ENCODE measurements at places on chromosomes 4 and X.
A peak's percentile ranks its signal among the peaks of the same experiment; 100 is the strongest.

DNA sequence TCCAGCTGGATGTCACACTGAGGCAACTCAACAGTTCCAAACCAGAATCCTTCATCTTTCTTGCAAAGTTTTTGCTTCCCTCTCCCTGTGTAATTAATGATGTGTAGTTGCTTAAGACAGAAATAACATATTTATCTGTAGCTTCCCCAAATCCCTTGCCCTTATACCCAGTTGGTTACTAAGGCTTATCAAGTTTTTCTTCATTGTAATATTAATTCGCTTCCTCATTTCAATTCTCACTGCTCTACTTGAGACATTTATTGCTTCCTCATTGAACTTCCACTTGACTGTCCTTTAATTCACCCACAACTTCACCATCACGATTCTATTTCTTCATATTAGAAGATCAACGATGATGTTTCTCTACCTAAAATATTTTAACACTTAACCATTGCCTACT, 386.6 kb upstream of the CPEB2 start:
- DNase-seq: no peak

DNA sequence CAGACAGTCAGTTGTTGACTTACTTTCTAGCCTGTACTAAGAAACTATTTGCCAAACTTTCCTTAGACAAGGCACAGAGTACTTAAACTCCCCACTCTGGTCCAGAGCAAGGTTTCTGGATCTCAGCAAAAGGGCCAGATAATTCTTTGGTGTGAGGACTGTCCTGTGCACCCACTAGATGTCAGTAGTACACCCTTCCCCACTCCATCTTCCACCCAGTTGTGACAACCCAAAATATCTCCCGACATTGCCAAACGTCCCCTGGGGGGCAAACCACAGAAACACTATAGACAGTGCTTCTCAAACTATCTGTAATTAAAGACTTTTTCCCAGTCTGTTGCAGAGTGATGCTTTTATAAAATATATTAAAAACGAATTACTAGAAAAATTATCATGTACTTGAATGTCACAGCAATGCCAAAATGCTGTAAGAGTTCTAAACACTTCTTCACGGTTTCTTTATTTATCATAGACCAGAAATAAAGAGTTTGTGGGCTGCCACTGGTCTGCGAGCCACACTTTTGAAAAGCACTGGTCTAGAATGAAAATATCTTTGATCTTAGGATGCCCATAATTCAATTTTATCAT, 203.5 kb downstream of the PRDM5 start:
- DNase-seq: peak; percentile 21

GRCh38 chrX:70007946-70008345, 41.8 kb downstream of the AWAT2 start:
- DNase-seq: no peak

GRCh38 chr4:9691238-9692065, 90.0 kb upstream of the DRD5 start:
- DNase-seq: peak; percentile 96

DNA sequence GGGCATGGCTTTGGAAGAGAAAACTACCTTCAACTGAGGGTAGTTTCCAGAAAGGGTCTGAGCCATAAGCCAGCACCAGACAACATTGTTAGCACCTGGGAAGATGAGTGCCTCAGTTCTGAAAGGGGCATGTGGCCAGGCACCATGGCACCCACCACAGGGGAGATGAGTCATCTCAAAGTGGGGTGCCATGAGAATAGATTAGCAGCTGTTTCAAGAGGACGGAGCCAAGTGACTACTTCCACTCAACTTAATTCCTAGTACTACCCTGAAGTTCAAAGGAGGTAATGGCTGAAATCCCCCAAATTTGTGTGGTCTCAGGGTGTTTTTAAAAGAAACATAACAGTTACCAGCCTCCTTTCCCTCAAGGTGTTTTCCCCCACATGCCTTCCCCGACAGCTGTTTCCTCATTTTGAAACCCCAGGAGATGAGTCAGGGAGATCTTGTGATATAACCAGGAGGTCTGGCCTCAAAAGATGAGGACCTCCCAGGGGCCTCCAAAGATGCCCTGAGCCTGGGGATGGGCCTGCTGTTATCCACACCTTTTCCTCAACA, 27.8 kb upstream of the FTHL17 start:
- no peak for DNase-seq

DNA sequence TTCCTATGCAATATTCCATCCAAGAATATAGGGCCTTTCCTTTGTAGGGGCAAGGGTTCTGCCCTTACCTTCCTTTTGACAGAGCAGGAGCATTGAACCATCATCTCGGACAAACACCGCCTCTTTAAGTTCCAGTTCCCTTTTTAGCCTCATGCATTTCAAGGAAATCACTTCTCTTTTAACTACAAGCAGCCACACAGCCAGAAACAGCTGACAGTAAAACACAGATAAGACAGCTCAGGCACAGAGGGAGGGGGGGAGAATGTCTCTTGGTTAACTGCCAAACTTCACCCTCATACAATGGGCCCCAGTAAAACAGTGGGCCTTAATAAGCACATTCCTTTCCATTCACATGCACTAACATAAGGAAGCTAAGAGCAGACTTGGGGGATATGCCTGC, 648.3 kb downstream of the GABRG1 start:
- no peak for DNase-seq

DNA sequence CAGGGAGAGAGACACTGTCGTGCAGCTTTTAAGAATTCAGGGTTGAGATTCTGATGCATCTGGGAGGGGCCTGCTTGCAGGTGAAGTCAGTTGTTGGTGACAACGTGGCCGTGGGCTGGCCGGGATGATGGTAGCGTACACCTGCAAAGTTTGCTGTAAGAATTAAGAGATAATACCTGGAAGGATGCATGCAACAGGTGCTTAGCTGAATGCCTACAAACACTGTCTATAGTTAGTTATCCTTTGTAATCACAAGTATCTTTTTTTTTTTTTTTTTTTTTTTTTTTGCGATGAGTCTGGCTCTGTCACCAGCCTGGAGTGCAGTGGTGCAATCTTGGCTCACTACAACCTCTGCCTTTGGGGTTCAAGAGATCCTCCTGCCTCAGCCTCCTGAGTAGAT, 259.6 kb downstream of the ASMT start:
- no peak for DNase-seq

DNA sequence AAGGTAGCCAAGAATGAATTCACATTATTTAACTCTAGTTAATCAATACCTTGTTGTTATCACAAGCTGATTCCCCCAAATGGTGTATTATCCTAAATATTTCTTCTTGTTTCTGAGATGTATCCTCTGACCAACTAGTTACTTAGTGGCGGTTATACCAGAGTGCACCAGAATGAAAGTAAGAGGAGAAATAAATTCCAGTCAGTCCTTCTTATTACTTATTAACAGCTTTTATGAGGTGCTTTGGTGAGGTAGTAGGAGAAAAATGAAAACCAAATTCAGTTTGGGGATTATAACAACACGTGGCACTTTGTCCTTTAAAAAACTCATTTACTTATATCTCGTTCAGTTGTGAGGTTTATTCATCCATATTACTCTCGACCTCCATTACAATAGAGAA, 101.9 kb downstream of the AMMECR1 start:
- no peak for DNase-seq

DNA sequence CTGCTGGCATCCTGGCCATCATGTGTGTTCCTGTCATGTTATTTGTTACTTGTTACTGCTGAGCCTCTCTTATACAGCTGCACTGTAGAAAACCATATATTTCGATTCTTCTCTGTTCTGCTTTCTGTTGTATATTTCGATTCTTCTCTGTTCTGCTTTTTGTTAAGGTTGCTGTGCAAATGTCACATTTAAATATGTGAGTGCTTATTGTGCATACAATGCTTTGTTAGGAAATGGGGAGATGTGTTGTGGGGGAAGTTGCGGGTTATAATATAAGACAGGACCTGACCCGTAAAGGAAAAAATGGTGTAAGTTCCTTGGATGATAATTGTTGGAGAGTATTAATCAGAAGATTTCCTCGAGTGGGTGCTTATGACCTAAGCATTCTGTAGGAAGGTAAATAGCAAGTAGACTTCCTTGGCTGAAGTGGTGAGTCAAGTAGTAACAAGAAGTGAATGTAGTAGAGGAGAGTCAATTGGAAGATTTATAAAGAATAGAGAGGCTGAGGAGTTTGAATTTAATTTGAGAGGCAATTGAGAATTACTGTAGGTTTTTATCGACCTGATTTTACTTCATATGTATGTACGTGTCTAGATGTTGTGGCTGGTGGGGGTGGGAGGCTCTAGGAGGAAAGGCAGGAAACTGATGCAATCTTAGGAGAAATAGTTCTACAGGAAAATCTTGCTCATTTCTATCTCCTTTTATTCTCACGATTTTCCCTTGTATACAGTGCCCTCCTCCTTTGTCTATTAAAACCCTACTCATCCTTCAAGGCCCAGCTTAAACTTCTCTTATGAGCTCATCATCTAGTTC, 8.5 kb downstream of the OGT start:
- DNase-seq: no peak

DNA sequence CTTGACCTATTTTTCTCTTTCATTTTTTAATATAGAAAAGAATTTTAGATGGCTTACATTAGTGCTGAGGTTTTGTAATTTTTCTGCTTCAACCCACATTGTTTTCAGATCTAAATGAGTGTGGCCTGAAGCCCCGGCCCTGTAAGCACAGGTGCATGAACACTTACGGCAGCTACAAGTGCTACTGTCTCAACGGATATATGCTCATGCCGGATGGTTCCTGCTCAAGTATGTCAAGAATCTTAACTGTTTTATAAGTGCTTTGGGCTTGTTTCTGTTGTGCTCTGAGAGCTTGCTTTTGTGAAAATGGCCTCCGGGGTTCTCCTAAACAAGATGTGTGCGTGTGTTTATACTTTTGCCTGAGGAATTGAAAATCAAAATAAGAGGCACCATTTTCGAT, 41.6 kb downstream of the NPNT start:
- DNase-seq: no peak

DNA sequence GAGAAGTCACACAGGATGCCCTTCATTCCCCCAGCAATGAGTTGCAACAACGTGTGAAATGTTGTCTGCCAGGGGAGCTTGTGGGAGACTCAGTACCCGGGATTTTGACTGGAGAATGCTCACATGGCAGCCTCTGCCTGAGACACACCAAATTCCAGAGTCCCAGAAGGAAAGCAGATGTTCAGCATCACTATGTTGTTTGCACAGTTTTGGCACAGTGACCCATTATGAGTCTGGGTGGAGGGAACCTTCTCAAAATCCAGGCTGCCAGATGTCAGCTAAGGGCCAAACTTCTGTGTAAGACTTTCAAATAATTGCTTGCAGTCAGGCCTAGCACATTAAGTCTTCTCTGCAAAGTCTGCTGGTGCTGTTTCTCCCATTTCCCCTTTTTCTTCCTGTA, 1029.7 kb upstream of the TENM3 start:
- no peak for DNase-seq

DNA sequence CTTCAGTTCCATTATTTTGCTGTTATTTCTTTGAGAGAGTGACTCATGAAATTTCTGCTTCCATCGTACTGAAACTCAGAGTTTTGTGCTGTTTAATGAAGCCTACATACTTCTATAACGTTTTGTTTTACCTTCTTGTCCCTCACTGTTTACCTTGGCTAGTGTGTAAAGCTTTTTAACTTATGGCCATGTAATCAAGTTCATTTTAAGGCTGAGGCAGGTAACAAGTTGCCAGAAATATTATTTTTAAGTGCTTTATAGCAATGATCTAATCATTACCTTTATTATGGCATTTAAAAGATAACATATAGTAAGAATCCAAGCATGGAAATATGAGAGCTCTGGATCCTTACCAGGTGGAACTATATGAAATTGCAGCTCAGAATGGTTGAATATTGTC, 102.3 kb upstream of the FAT1 start:
- no peak for DNase-seq

All from CD4-positive, alpha-beta T cell treated with Interleukin-17A for 1 hour (primary cell).